ENCODE measurements at places on chromosomes 3 and 15.

DNA sequence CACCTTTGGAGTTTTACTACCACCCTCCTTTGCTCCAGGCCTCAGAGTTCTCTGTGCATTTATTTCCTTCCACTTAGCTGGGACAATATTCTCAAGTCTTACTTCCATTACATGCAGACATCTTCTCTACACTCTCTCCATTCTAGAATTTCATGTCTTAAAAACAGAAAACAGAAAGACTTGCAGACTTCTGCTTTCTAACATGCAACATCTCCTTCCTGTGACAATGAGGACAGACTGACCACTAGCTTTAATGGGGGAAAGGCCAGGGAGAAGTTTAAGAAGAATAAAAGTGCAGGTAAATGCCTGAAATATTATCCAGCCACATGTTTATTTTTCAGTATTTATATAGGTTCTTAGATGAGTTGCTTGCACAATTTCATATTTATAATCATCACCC, 17.1 kb upstream of the CSTA start:
- no peak for DNase-seq

GRCh38 chr3:188286087-188286513, 132.1 kb downstream of the LPP start:
- DNase-seq: no peak

DNA sequence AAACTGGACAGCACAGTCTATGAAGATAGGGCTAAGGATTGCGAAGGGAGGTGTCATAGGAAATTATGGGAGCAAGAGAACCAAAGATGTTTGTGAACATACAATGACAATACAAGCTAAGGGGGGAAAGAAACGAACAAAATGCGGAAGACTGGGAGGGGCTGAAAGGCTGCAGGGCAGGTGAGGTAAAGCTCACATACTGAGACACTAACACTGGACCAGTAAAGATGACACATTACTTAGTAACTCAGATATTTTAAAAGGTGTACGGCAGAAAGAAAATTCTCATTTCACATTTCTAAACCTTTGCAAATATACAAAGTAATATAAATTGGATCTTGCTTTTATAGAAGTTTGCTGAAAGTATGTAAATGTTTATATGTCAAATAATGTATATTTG, 10.1 kb downstream of the CLDND1 start:
- DNase-seq: no peak

DNA sequence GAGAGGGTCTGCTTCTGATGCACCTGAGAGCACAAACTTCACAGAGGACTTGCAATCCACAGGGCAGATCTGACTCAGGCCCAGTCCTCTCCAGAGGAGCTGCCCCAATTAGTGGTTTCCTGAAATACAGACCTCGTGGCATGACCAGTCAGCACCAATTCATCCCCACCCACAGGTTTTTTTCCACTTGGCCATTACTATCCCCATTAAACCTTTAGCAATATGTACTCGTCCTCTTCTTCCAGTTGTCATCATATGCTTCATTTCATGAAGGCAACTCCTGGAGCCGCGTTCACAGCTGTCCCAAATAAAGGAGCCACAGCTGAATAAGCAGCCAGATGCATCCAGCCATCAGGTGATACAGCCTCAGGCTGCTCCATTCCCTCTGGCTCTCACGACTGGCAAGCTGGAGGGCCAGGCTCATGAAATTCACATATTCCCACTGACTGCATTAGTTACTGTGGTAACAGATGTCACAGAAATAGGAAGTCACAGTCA, 163.1 kb downstream of the FMN1 start:
- DNase-seq: no peak

- no peak for DNase-seq
Measured at GRCh38 chr3:156187146-156187769, 66.9 kb downstream of the KCNAB1 start.
